ENCODE measurements at places on chromosomes 12 and 14.
A peak's percentile ranks its signal among the peaks of the same experiment; 100 is the strongest.

- DNase-seq = peak; percentile 99
Observed at GRCh38 chr14:54652188-54652587, 85.3 kb downstream of the SAMD4A start.

DNA sequence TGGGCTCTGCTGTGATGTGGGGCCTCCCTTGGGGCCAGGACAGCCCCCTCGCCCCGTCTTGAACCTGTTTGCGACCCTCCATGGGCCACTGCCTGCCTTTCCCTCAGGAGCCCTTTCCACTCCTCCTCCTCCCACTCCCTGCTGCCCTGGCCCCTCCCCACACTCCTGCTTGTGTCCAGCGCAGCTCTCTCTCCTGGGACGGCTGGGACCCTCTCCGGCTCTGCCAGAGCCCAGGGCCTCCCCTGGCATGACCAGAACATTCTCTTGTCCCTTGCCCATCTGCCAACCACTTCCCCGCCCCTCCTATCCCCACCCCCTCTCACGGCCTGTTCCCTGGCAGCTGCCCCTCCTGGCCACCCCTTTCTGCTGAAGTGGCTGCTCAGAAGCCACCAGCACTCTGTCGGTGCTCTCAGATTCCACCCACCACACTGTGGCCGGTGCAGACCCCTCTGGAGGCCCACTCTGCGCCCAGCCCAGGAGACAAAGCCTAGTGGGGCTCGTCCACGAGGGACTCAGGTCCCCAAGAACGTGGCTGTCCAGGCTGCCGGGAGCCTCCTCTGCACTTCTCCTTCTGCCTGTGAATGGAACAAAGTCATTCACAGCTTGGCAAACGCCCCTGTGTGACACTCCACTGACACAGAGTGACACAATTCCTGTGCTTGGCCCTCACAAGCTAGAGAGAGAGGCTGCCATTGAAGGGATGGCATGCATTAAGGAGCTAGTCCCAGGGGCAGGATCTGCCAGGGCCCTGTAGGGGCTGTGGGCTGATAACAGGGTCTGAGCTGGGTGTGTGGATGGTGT, 1.4 kb downstream of the ASPG start:
- no peak for DNase-seq

GRCh38 chr14:60195179-60195810, 30.1 kb upstream of the DHRS7 start:
- no peak for DNase-seq

- DNase-seq = no peak
Observed at GRCh38 chr12:120887253-120888043, 16.7 kb downstream of the SPPL3 start.

GRCh38 chr12:104304261-104305009, 896 bp downstream of the EID3 start:
- DNase-seq = no peak

- no peak for DNase-seq
Observed at GRCh38 chr14:32049361-32050088, 27.6 kb upstream of the ARHGAP5 start.

DNA sequence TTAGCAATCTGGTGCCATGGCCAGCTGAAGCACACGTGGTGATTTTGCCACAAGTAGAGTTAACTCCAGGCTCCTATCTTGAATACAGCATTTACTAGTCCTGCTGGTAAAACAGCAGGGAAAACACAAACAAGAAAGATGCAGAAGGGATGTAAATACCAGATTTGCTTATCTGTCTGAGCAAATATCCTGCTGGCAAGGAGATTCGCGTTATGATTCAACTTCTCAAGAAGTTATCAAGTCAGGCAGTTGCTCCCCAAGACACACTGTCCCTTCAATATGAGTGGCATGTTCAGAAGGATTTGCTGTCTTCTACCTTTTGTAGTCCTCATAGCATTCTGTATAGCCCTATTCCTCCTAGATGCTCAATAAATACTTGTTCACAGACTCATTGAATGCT, 171.2 kb upstream of the EGLN3 start:
- DNase-seq = no peak

- peak; percentile 46 for DNase-seq
Observed at GRCh38 chr12:100566887-100567637, 6.4 kb upstream of the GAS2L3 start.

DNA sequence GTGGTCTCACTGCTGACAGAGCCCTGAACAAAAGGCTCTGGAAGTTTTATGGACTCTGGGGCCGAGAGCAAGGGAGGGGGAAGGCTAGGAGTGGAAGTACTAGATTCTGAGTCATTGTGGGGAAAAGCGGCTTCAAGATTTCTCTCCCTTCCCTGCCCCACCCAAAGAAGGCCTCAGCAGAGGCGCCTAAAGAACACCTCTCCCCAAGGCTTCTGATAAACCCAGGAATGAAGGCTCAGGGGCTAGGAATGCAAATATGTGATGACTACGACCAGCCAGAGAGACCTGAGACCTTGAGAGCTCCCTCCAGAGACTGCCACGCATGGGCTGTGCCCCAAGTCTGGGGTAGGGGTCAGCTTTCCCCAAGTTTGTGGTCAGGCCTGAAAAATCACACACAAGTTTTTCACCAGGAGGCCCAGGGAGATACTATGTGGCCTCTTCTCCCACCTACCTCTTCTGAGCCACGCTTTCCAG, 130.7 kb upstream of the HIF1A start:
- peak; percentile 97 for DNase-seq

DNA sequence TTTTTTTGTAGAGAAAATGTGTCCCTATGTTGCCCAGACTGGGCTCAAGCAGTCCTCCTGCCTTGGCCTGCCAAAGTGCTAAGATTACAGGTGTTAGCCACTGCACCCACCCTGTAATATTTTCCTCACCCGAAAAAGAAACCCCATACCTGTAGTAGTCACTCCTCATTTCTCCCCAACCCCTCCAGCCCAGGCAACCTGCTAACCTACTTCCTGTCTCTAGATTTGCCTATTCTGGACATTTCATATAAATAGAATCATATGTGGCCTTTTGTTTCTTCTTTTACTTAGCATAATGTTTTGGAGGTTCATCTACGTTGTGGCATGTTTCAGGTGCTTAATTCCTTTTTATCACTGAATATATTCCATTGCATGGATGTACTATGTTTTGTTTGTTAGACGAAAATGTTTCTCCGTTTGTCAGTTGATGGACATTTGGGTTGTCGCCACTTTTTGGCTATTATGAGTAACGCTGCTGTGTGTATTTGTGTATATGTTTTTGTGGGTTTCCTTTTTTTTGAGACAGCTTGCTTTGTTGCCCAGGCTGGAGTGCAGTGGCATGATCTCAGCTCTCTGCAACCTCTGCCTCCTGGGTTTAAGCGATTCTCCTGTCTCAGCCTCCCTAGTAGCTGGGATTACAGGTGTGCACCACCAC, 6.2 kb downstream of the ANKRD13A start:
- no peak for DNase-seq

- no peak for DNase-seq
Observed at GRCh38 chr12:124115496-124115895, 142.5 kb downstream of the ZNF664 start.

DNA sequence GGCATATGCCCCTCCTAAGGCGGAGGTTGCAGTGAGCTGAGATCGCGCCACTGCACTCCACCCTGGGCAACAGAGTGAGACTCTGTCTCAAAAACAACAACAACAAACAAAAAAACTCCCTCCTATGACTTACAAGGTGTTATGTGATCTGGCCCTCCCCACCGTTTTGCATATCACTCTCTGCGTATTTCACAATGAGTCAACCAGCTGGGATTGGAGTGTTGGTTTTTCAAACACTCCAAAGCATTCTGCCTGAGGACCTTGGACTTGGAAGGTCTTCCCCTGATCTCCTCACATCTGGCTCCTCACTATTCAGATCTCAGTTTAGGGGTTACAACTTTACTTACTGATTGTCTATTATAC, 14.0 kb downstream of the MANSC1 start:
- no peak for DNase-seq

- no peak for DNase-seq
Observed at GRCh38 chr14:100802766-100803165, 23.2 kb upstream of the MEG3 start.

GRCh38 chr12:64923536-64923935, 99.1 kb downstream of the TBC1D30 start:
- DNase-seq = no peak

DNA sequence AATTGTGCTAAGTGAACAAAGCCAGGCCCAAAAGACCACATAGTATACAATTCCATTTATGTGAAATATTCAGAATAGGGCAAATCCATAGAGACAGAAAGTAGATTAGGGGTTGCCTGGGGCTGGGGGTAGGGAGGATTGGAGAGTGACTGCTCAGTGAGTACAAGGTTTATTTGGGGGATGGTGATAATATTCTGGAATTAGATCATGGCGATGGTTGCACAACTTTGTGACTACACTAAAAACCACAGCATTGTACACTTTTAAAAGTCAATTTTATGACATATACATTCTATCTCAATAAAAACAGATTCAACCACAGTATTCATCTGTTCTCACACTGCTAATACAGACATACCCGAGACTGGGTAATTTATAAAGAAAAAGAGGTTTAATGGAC, 68.7 kb upstream of the MAP1LC3B2 start:
- peak; percentile 66 for DNase-seq

DNA sequence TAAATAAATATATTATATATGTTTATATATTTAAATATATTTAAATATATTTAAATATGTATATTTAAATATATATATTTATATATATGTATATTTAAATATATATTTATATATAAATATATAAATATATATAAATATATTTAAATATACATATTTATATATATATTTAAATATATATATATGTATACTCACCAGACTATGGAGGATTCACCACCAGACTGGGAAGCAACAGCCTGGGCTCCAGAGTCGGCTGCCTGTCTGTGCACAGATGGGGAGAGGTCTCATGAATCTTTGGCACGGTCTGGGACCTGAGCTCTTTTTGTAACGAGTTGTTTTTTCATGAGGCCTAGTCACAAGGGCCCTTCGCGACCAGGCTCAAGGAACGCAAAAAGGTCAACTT, 21.3 kb downstream of the NOC4L start:
- DNase-seq = no peak

- DNase-seq = no peak
Observed at GRCh38 chr14:44989497-44990440, 27.8 kb downstream of the TOGARAM1 start.

DNA sequence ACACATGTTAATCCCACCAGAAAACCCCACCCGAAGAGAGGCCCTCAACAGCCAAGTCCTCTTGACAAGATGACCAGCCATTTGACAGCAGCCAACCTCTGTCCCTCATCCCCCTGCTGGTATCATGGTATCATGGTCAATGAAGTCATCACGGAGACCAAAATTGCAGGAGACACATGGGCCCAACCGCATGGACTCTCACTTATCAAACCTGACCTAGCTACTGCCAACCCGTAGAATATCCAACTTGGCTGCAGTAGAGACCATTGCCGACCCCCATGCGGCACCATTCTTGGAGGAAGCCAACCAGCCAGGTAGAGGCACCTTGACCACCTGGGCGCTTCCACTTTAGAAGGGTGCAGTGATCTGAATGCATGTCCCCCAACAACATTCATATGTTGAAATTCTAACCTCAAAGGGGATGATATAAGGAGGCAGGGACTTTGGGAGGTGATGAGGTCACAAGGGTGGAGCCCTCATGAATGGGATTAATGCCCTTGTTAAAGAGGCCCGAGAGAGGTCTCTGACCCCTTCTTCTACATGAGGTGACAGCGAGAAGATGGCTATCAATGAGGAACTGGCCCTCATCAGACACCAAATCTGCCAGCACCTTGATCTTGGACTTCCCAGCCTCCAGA, 33.3 kb downstream of the DIO3 start:
- no peak for DNase-seq

GRCh38 chr12:24561411-24561871, 387.5 kb downstream of the BCAT1 start:
- peak; percentile 64 for DNase-seq

DNA sequence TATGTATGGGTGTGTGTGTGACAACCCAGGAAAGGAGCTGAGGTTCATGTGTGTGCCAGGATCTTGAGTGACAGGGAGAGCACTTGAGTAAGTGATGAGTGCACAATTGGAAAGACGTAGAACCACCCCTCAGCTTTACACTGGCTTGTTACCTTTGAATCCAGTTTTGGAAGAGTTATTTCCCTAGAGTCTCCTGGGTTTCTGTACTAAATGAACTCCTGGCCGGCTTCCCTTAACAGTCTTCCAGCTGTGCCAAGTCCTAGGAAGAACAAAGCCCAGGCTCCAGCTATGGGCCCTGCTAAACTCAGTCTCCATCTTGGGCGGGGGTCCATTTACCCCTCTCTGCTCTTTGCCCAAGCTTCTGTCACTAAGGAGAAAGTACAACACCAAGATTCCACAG, 19.7 kb upstream of the NR1H4 start:
- DNase-seq = no peak

GRCh38 chr12:92158796-92159439, 13.3 kb upstream of the BTG1 start:
- DNase-seq = no peak

DNA sequence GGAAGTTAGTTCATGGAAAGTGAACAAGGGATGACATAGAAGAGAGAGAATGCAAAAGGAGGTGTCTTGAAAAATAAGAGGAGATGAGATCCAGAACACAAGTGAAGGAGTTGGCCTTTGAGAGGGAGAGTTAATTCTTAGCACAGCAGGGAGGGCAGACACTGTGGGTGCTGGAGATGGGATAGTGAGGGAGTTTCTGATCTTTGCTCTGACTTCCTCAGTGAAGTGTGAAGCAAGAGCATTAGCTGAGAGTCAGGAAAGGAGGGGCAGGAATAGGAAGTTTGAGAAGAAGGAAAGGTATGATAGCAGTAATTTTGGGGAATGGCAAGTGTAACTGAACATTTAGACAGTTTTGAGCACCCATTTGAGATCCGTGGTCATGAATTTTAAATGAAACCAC, 75.8 kb upstream of the COCH start:
- DNase-seq = no peak

All from HCEC 1CT (cell line).